ENCODE measurements at places on chromosomes 3 and 15.

- no peak for DNase-seq
Observed at GRCh38 chr3:32321095-32321790, 70.4 kb upstream of the CMTM7 start.

DNA sequence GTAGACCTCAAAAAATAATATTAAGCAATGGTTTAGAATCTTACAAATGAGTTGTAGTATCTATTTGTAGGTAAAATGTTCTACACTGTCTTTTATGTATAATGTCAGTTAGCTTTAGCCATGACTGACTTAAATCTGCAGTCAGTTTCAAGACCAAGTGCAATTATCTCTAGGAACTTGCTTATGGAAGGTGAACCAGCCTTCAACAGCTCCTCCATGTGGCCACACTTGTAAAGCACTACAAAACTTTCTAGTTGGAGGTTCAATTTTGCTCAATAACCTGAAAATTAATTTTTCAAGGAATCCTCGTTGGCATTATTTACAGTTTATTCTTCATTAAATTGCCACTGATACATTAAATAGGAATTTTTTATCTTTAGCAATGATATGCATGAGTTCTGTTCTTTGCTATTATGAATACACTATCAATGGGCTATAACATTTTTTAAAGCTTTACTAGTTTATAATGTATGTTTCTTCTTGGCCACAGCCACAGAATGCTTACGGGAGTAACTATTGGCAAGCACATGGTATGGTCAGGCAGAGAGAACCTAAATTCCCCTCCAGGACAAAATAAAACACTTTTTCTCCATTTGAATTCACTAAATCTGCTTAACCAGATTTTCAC lies 315.3 kb upstream of the UBE2E2 start:
- DNase-seq, result no peak

GRCh38 chr3:115498898-115499297 lies 124.4 kb upstream of the GAP43 start:
- DNase-seq, result no peak

DNA sequence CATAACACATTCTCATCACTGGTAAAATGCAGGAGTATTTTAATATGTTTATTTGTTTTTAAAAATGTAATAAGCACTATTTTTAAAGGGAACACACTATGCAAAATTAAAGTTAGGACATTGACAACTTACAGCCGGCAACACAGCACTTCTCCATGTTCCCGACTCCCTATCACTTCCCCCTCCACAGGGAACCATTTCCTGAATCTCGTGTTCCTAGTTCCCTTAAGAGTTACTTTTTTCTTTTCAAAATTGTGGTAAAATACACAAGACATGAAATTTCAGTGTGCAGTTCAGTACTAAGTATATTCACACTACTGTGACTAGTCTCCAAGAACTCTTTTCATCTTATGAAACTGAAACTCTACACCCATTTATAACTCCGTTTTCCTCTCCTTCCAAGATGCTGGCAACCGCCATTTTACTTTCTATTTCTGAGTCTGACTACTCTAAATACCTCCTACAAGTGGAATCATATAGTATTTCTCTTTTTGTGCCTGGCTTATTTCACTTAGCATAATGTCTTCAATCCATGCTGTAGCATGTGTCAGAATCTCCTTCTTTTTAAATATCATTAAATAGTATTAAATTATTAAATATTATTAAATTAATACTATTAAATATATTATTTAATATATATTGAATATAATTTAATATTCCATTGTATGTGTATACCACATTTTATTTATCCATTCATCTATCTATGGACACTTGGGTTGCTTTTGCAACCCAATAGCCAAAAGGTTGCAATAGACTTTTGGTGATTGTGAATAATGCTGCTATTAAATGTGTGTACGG lies 25.9 kb upstream of the UBE2Q2 start:
- no peak for DNase-seq

DNA sequence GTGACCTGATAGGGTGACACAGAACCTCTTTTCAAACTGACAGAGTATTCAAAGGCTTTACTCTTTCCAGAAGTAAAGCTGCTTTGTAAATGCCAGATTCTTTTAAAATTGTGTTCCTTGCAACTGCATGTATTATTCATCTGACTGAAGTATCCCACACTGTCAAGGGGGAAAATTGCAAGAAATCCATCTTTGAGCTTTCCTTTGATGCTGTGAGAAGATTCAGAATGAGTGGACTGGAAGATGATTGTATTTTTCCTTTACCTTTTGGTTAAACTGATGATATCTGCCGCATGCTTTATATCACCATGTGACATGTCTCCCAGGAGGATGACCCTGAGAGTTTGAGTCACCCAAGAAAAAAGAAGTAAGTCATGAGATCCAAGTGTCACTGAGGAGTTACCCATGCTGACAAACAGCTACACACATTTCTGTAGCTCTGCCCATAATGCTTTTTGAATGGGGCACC lies 250.8 kb upstream of the CBLB start:
- DNase-seq, result no peak

DNA sequence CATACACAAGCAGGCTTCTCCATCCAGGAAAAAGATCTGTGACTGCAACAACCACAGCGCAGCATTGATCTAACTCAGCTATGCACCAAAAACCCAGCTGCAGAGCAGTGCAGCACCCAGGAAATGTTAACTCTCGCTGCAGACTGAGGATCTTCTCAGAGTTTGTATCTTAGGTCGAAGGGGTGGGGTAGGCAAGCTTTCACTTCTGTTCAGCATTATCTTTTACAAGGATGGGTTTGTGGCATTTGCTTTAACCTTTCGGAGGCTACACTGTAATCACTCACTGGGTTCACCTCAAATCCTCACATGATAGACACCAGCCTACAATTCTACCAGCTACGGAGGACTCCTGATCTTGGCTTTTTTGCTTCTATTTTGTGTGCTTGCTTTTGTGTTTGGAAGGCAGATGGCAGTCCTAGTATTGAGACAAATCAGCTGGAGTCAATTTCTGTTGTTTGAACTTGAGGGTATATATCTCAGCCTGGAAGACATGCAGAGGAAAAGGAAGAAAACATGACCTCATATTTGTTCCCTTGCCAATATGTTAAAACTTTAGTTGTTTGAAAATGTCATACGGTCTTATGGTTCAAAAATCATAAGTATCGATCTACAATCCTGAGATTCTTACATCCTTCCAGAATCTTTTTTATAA lies 25.2 kb downstream of the LRRK1 start:
- no peak for DNase-seq

- DNase-seq, result no peak
Observed at GRCh38 chr15:99209326-99209725, 40.1 kb downstream of the TTC23 start.

GRCh38 chr3:57026944-57027343 lies 33.5 kb upstream of the SPATA12 start:
- no peak for DNase-seq

DNA sequence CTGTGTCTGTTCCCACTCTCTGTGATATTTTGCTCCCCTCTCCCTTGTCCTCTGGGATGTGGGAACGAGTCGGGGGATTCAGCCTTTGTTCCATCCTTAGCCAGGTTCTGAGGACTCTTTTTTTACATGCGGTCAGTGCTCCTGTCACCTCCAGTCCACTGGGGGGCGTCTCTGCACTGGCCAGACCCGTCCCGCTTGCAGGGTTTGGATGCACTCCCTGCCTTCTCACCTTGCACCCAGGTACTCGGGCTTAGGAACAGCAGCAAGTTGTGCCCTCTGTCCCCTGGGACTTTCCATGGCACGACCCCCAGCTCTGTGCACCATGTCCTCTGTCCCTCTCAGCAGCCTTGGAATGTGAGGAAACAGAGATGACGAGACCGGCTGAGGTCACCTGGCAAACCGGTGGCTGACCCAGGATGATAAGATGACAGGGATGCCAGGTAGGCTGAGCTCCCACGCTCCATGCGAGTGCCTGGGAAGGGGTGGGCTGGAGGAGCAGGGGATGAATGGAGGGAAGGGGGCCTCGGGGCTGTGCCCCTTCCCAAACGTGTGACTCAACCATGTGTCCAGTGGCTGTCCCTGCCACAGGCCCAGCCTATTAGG lies 27.3 kb upstream of the FGD5 start:
- DNase-seq, result peak; percentile 41

- no peak for DNase-seq
Observed at GRCh38 chr3:72722930-72723726, 125.1 kb downstream of the SHQ1 start.

DNA sequence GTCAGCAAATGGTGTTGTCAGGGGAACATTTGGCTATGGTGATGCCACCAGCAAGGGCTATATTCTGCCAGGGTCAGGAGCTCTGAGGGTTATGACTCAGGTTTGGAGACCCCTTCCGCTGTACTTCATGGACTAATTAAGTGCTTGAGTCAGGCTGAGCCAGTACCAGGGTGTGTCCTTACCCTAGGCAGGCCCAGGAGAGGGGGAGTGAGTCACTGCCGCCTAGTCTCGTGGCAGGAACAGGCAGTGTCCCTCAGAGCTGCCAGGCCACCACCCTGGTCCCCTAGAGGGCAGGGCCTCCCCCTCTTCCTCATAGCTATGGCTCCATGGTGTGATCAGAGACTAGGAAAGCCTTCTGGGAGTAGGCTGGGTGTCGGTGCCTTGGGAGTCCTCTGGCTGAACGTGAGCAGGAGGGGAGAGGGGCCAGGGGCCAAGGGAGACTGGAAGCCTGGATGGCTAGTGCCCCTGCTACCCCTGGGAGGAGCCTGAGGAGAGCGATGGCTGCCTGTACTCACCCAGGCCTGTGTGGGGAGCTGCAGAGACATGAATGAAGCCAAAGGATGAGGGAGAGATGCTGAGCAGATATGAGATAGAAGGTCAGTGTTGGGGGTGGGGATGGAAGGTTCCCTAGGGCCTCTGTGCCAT lies 10.6 kb downstream of the MAPKAPK3 start:
- DNase-seq, result no peak
